ENCODE measurements at places on chromosomes 12 and 14.

GRCh38 chr12:18267427-18268099, 6.2 kb downstream of the PIK3C2G start:
- DNase-seq: no peak

DNA sequence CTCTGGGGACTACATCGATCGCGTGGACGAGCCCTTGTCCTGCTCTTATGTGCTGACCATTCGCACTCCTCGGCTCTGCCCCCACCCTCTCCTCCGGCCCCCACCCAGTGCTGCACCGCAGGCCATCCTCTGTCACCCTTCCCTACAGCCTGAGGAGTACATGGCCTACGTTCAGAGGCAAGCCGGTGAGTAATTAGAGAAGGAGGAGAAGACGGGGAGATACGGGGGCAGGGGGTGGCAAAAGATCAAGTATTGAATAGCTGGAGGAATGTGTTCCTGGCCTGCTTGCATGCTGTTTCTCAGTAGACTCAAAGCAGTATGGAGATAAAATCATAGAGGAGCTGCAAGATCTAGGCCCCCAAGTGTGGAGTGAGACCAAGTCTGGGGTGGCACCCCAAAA, 21.9 kb downstream of the OS9 start:
- no peak for DNase-seq

- no peak for DNase-seq
These were observed 85.8 kb downstream of the SLC25A47 start for GRCh38 chr14:100409003-100409360.

DNA sequence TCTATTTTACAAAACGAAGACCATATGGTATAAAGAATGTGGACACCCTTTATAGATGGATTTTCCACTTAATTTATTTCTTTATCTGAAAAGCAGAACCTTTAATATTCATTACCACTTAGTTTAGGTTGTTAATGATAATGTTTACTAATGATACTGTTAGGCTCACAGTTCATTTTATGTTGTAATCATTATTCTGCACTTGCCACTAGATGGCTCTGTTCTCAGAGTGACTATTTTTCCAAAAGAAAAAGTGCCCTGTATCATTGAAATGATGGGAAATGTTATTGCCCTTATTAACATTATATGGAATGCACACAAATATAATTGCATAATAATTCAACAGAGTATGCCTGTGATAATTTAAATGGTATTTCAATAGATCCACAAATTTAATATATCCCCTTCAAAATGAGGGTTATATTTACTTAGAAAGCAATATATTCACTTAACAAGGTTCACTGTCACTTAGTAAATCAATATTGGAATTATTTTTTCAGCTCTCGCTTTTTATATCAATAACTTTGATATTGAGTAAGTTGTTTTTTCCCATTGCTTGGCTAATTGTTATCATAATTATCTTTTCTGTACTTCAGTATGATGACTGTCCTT, 95.7 kb downstream of the PDE3A start:
- peak; percentile 33 for DNase-seq

GRCh38 chr12:54350743-54351142, 13.5 kb downstream of the GPR84 start:
- no peak for DNase-seq

DNA sequence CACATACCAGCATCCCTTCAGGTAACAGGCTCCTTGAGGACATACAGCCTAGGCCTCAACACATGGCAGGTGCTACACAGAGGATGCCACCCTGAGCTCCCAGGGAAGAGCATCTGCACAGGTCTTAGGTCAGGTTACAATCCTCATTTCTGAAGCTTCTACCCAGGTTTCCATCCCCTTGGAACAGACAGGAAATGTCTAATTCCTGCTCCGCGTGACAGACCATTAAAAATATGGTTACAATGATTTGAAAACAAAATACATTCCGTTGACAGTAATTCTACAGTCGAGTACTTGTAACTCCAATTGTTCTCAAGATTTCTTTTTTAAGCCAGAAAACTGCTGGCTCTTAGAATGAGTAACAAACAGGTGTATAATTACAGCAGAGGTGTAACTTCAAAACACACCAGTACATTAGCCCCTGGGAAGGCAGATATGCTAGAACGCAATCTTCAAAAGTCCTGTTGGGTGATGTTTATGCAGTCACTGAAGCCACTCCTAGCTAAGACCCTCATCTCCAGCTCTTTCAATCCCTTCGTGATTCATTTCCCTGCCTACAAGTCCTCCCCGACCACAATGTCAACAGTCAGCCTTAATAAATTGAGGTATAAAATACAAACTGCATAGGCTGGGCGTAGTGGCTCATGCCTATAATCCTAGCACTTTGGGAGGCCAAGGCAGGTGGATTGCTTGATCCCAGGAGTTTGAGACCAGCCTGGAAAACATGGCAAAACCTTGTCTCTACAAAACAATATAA, 11.6 kb downstream of the SETD3 start:
- no peak for DNase-seq

DNA sequence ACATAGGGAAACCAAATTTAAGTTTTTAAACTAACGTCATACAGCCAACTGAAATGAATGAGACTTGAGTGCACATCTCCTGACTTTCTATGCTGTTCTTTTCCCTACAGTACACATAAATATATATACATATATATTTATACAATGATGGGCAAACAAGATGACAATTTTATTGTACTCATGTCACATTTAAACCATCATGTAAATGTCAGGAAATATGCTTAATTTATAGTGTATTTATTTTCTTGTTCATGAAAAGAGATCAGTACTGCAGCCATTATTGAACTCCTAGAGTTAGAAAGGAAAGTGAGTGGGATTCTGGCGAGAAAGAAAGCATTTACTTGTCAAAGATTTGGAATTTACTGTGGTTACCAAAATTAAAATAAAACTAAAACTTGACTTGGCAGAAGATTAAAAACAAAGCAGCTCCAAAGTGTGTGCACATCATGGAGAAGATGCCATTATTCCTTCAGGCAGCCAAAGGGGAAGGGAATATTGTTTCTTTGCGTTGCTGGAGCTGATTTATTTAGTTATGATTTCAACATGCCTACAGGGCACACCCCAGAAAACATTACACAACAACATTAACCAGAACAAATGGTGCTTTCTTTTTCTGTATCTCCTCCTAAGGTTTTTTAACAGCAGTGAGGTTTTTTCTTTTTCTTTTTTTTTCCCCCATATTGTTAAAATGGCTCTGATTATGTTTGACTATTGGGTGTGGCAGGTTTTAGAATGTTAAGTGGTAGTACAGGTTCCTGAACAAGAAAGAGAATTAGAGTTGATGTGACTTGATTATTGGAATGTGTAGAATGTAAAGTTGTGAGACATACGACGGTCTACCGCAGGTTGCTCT, 144.6 kb downstream of the RAD51B start:
- no peak for DNase-seq

DNA sequence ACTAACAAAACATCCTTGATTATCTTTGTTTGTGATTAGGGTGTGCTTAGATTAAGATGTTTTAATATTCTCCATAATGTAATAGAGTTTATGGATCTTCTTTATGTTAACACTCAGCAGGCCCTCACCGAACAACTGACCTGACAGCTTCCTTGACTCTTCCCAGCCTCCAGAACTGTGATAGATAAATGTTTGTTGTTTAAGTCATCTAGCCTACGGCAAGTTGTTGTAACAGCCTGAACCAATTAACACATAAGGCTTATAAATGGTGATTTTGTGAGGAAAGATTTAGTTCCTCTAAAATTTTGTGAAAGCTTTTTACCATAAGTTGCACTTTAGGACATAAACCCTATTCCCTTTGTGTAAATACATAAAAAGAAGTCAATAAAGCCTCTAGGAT, 156.5 kb upstream of the DCN start:
- DNase-seq: no peak
